ENCODE measurements at places on chromosomes 5 and 9.
A peak's percentile ranks its signal among the peaks of the same experiment; 100 is the strongest.

GRCh38 chr5:56625541-56625940 is 189.8 kb upstream of the MAP3K1 start:
- peak; percentile 96 for DNase-seq

DNA sequence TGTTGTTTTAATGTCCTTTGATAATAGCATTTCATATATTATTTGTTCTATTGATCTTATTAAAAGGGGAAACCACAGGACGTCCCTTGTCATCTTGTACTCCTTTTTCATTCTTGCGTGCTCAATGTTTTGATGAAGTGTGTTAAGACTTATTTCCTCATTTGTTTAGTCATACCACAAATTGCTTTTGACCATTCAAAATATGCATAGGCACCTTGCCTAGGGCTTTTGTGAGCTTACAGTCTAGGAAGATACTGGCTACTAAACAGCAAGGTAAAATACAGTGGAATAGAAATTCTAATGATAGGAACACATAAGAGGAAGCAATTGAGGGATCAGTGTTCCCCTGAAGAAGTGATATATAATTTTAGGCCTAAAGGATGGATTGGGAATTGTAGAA is 190.3 kb downstream of the WDR70 start:
- DNase-seq, result no peak

GRCh38 chr5:84741056-84741455 is 356.4 kb upstream of the EDIL3 start:
- no peak for DNase-seq

DNA sequence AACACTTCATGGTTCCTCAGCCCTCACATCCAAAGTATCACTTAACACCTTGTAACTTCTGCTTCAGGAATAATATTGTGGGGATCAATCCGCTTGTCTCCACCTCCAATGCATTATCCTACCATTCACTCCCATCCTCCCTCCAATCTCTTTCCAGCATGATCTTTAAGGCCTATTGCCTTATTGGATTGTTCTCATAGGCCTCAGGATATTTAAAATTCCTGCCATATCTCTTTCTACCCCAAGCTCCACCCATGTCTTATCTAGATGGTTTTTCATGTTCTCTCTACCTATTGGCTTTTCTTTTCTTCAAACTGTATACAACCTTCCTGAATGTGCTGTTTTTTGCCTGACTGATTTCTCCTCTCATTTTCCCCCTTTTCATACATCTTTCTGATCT is 7.2 kb downstream of the KDM4C start:
- DNase-seq, result no peak

DNA sequence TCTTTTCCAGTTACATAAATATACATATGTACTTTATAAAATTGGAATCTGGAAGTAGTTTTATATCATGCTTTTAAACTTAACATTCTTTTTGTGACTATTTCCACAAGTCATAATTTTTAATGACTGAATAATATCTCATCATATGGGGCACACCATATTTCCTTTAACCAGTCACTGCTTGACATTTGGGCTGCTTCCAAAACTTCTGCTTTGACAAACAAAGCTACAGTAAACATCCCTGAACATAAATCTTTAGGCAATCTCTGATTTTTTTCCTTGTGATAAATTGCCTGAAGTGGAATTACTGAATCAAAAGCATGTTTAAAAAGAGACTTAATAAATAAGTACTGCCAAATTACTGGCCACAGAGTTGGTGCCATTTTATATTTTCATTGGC is 178.0 kb downstream of the FSTL4 start:
- DNase-seq, result no peak

GRCh38 chr9:21825637-21826036 is 23.2 kb downstream of the MTAP start:
- no peak for DNase-seq

- DNase-seq, result no peak
These were observed 800.9 kb downstream of the DNAH5 start for GRCh38 chr5:13143630-13144029.

DNA sequence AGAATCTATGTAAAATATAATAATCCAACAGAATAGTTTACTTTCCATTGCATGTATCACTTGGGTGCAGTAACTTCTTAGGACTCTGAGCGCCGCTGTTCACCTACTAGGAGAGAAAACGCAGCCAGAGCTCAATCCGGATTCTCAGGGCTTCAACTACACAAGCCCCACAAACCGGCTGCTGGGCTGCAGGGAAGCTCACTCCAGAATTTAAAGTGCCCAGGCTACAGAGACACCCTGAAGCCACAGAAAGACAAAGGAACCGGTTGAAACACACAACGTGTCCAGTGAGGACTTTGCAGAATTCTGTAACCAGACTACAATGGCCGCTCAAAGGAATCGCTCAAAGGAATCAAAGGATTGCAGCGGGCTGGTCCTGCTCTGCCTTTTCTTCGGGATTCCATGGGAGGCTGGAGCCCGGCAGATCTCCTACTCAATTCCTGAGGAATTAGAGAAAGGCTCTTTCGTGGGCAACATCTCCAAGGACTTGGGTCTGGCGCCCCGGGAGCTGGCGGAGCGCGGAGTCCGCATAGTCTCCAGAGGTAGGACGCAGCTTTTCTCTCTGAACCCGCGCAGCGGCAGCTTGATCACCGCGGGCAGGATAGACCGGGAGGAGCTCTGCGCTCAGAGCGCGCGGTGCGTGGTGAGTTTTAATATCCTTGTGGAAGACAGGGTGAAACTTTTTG is at the start of gene PCDHGA10:
Gene PCDHGA10, plus strand, starts transcription at position 134 of the 686 bp plus-strand sequence. Its CDS starts 189 bp downstream, at position 323.
- peak; percentile 75 for DNase-seq

- peak; percentile 84 for DNase-seq
These were observed 1.7 kb downstream of the SH3PXD2B start for GRCh38 chr5:172452398-172453205.

DNA sequence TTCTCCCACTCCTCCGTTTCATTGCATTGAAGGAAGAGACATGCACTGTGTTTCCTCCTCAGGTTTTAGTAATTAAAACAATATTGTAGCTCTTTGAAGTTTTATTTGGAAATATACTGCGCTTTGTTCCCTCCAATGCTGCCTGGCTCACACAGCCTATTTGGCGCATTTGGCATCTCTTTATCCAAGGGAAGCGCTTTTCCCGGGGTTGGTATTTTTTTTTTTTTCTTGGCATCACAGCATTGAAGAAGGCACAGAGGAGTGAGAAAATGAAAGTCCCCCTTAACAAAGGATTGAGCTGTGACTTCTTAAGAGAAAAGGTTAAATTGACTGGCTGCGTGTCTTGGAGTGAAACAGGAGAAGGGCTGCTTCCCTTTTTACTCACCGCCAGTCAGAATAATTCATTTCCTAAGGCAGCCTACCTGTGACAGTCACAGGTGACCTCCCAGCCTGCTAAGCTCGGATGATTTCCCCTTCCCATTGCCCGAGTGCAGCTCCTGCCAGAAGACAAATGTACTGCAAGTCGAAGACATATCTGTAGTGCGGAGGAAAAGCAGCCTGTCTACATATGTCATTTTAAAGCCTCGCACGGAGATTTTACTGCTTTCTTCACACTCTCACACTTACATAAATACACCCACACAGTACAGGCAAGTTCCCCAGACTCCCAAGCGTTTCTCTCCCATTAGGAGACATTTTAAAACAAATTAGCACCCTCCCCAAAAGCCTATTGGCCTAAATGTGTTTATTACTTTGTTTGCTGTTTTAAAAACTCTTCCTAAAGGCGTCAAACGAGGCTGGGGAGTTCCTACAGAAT is 665.5 kb upstream of the ZNF608 start:
- DNase-seq, result peak; percentile 34

DNA sequence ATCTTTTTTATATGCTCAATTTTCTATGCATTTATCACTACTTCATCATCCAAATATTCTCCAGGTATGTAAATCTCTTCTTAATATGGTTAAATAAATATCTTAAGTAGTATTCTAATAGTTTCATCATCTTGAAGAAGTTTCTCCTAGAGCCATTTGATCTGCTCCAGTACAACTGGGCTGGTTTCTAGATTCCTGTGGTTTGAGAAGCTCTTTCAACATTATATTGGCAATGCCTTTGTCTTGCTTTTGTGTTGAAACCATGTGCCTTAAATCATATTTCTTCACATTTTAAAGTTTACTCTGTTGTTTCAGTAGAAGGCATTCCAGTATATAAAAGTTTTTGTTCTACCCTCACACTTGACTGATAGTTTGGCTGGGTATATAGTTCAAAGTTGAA is 27.6 kb downstream of the MBLAC2 start:
- DNase-seq, result peak; percentile 5

- peak; percentile 40 for DNase-seq
These were observed 10.6 kb downstream of the DDX46 start for GRCh38 chr5:134769206-134769605.

All from fibroblast of skin of back (primary cell).